PC-3 (cell line): ENCODE measurements at places on chromosomes 1 and 21.

DNA sequence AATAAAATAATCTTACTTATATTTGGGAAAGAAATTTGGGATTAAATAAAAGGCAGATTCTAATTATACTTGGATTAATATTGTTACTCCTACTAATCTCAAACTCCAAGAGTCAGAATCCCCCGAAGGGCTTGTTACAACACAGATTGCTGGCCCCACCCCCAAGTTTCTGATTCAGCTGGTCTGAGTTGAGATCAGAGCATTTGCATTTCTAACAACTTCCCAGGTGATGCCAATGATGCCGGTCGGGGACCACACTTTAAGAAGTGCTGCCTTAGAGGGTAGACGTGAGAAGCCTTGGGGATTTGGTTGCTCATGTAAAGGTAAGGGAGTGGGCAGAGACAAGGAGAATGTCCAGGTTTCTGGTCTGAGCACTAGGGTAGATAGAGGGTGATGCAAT is 47.2 kb downstream of the FMN2 start:
- no peak for DNase-seq

DNA sequence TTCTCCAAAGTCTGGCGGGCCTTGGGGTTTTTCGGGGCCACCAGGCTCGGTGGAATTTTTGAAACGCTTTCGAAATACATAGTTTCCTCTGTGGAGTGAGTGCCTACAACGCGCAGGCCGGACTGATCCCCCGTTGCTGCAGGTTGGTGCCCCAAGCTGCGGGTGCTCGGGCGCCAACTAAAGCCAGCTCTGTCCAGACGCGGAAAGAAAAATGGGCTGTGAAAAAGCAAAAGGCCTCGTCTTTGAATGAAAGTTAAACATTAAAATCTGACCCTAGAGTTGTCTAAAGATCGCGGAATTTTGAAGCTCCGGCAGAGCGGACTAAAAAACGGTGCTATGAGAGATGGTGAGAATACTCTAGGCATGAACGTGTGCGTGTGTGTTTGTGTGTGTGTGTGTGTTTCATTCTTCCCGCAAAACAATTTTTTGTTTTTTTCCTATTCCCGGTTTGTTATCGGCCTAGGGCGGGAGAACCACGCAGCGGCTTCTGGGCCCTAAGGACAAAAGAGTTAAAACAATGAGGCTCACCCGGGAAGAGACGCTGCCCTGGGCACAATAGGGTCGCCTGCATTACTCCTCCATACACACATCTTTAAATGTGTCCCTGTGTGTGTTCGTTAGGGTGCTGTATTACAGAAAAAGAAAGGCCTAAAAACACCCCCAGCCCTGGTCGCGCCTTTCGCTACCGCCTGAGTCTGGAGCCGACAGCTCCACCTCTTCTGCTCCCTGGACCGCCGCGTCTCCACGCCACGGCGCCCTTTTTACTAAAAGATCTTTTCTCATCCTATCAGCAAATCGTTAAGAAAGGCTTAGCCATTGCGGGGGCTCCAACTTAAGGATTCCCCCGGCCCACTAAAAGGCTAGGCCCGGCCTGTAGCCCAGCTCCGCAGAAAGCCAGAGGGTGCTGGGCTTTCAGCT is 3.2 kb downstream of the TBX15 start:
- DNase-seq, result no peak

DNA sequence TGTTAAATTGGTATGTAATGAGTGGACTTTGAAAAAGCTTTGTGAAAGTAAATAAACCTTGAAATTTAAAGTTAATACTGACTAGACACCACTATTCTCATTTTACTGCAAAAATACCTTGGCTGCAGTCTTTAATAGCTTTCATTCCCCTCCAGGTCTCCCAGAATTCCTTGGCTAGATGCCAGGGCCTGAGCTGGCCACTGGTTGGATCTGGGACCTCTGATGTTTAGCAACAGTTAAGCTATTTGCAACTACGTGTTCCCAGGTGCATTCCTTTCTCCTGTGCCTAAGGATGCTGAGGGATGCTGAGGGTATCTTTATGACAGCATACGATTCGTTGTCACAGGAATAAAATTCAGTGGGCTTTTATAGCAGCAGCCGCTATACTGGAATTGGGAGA is 938.7 kb downstream of the TTLL7 start:
- DNase-seq, result peak; percentile 89

- DNase-seq, result no peak
These were observed 5.0 kb downstream of the RNF11 start for GRCh38 chr1:51241119-51241518.
